H1 (cell line): ENCODE measurements at places on chromosomes 11 and 22.

DNA sequence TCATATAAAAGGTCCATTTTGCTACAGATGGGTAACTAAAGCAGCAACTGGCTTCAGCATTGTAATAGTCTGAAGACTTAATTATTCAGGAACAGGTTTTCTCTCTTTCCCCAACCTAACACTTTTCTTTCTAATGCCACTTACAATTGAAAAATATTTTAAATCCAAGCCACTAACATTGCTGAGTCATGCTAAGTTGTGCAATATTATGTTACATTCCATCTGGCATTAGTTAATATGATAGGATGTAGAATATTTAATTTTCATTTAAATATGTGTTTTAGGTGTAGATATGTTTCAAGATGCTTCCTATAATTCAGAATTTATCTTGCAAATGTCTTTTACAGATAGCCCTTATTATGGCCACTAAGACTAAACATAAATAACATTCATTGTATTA lies 98.6 kb downstream of the KIF18A start:
- no peak overlapping the region for H3K4me3 ChIP-seq
- H3K4me1 ChIP-seq = no peaks in the 10 kb centered on the region
- no peak overlapping the region for H3K27ac ChIP-seq

GRCh38 chr11:134060316-134060715 lies 8.6 kb upstream of the JAM3 start:
- DNase-seq = no peak
- H3K4me1 ChIP-seq = no peaks in the 10 kb centered on the region
- no peaks in the 10 kb centered on the region for H3K36me3 ChIP-seq

GRCh38 chr22:48899523-48900326 lies 927.9 kb downstream of the BRD1 start:
- no peaks in the 10 kb centered on the region; the same call in 1 of the 2 replicates for H3K27me3 ChIP-seq
- no peak for DNase-seq
- no peak overlapping the region for H3K27ac ChIP-seq
- H3K4me3 ChIP-seq = no peak overlapping the region

GRCh38 chr11:37203006-37203405 lies 605.0 kb upstream of the RAG2 start:
- DNase-seq = no peak
- H3K4me1 ChIP-seq = no peaks in the 10 kb centered on the region; the same call in 1 of the 2 replicates
- no peak overlapping the region for H3K27ac ChIP-seq

GRCh38 chr11:81669935-81670543 lies 1063.6 kb downstream of the FAM181B start:
- H3K36me3 ChIP-seq = no peaks in the 10 kb centered on the region
- no peak for DNase-seq
- H3K4me1 ChIP-seq = no peaks in the 10 kb centered on the region
- H3K4me3 ChIP-seq = no peak overlapping the region
- H3K27ac ChIP-seq = no peak overlapping the region
- no peaks in the 10 kb centered on the region for H3K27me3 ChIP-seq

DNA sequence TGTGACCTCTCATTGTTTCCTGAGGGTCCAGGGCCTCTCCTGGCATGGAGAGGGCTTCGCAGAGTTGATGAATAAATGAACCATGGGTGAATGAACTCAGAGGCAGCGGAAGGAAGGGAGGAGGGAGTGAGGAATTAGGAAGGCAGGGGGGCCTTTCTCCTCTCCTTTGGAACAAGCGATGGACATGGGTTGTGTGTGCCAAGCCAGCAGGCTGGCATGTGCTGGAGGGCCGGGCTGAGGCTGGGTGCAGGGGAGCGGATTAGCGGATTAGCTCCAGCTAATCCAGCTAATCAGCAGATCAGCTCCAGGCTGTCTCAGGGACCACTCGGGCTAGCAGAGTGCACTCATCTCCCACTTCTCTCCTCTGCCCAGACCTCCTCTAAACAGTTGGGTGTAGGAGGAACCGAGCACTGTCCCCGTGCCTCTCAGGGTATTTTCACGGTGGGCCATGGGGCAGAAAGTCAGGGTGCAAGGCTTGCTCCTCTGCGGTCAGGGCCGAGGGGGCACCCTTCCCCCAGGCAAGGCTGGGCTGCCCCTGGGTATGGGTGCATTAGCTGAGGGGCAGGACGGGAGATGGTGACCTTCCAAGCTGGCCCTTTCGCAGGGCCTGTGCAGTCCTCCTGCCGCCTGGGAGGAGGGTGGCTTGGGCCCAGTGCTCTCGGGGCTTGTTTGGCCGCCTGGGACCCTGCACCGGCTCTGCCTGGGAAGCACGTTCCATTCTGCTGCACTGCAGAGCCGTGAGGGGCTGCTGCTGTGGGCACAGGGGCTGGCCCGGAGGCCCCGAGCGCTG lies 120.3 kb upstream of the B3GAT1 start:
- H3K4me1 ChIP-seq = peaks cover 1% of the 10 kb centered on the region; the same call in 1 of the 2 replicates
- no peak overlapping the region for H3K4me3 ChIP-seq
- no peak overlapping the region for H3K27ac ChIP-seq
- peak; percentile 40 for DNase-seq
- no peaks in the 10 kb centered on the region for H3K36me3 ChIP-seq

DNA sequence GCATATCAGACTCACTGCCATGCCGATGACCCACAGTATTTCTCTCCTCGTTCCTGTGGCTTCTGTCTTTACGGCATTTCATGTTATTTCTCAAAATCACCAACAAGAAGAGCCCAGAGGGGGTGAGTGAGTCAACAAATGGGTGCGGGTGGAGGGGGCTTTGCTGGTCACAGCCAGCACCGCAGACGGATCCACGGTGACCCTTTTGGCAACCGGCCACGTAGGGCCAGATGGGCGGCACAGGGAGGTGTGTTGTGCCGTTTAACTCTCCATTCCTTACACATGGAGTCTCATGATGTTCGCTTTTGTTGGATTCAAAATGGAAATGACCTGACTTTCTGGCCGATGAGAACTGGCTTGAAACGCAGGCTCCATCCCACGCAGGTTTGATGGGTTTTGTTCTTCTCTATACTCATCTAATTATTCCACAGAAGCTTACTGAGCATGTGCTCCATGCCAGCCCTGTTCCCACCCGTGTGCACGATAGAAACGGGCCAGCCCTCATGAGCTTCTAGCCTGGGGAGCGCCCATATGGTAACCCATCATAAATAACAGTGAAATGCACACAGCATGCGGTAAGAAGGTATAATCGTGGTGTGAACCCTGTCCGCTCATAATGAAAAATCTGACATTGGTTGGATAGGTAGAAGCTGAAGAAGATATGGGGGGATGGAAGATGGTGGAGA lies 319.9 kb downstream of the BRD1 start:
- DNase-seq = no peak
- no peaks in the 10 kb centered on the region for H3K27me3 ChIP-seq
- no peak overlapping the region for H3K4me3 ChIP-seq
- no peak overlapping the region for H3K27ac ChIP-seq
- no peaks in the 10 kb centered on the region for H3K36me3 ChIP-seq
- H3K4me1 ChIP-seq = peaks cover 2% of the 10 kb centered on the region; the same call in 1 of the 2 replicates

DNA sequence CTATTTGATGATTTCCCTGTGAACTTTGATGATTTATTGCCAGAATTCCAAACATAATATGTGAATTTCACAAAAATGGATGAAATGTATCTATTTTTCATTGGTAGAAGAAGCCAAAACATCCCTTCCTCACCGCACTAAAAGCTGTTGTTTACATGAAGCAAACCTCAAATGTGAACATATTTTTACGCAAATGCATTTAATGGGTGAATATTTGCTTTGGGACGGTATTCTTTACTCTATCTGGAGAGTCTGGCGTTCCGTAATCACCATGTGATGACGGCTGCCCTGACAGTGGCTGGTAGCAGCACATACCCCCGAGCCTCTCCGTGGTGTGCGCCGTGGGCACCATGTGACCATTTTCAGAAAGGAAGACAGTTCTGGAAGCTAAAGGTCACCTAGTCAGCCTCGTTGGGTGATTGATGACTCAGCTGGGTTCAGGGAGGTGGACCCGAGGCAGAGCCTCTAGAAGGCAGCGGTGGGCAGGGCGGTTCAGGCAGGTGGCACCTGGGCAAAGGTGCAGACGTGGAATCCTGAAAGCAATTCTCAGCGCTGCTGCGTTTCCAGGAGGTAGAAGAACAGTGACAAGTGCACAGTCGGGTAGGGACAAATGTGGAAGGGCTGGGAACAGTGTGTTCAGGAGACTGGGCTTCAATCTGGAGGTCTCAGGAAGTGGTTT lies 45.3 kb downstream of the PPARA start:
- no peak overlapping the region for H3K4me3 ChIP-seq
- DNase-seq = no peak
- no peak overlapping the region for H3K27ac ChIP-seq
- H3K27me3 ChIP-seq = no peaks in the 10 kb centered on the region

DNA sequence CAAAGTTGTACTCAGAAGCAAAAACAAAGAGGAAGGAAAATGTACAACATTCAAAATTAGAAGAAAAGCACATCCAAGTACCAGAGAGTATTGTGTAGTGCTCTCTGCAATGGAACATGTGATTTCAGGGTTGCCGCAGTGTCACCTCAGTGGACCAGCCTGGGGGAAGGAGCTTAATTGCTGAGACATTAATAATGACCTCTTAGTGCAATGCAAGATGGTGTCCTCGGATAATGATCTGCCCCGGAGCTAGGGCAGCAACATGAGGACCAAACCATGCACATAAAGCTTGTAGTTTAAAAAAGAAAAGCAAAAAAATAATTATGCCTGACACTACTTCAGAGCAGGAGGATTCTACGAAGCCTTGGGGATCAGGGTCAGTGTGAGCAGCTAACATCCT lies 11.3 kb upstream of the JHY start:
- H3K4me1 ChIP-seq = no peaks in the 10 kb centered on the region
- H3K36me3 ChIP-seq = no peaks in the 10 kb centered on the region
- H3K27me3 ChIP-seq = no peaks in the 10 kb centered on the region
- H3K27ac ChIP-seq = no peak overlapping the region

DNA sequence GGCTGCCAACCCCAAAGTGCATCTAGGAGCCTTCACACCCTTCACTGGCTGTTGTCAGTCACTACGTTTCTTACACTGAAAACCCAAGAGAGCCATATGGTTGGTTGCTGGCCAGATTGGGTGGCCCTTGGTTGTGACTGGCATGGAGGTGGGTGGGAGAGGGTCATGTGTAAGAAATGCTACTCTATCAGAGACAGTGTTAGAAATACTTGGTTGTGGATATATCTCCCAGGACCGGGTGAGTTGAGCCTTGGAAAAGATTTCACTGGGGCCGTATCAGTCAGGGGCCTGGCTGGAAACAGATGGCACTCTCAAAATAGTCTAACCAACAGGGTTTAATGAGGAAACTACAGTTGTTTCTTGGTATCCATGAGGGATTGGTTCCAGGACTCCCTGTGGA lies 15.2 kb downstream of the ENDOD1 start:
- H3K27ac ChIP-seq = no peak overlapping the region
- peaks cover 4% of the 10 kb centered on the region for H3K4me1 ChIP-seq
- no peak overlapping the region for H3K4me3 ChIP-seq
- no peaks in the 10 kb centered on the region for H3K27me3 ChIP-seq
- no peaks in the 10 kb centered on the region for H3K36me3 ChIP-seq
- no peak for DNase-seq

DNA sequence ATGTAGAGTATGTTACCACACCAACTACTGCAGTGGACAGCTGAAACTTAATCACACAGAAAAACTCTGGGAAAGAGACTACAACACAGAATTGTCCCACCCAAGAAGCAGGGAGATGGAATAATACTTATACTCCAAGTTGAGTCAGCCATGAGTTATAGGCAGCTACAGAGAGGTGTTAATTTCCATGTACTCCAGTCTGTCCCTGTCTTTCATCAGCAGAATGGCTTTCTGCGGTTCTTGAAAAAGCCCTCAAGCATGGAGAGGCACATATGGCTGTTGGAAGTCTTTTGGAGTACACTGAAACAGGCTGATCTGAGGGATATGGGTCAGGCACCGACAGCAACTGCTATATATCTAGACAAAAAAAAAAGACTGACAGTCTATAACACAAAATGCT lies 219.5 kb downstream of the DLG2 start:
- H3K27me3 ChIP-seq = no peaks in the 10 kb centered on the region
- H3K36me3 ChIP-seq = no peaks in the 10 kb centered on the region
- no peaks in the 10 kb centered on the region for H3K4me1 ChIP-seq
- H3K27ac ChIP-seq = no peak overlapping the region
- no peak overlapping the region for H3K4me3 ChIP-seq

- H3K4me1 ChIP-seq = peaks cover 3% of the 10 kb centered on the region; the same call in 1 of the 2 replicates
- no peaks in the 10 kb centered on the region; the same call in 1 of the 2 replicates for H3K36me3 ChIP-seq
- H3K27me3 ChIP-seq = no peaks in the 10 kb centered on the region
- no peak overlapping the region for H3K27ac ChIP-seq
- H3K4me3 ChIP-seq = no peak overlapping the region
- DNase-seq = no peak
Measured at GRCh38 chr22:25672289-25673084, 69.5 kb upstream of the MYO18B start.

- no peak for DNase-seq
- no peak overlapping the region for H3K27ac ChIP-seq
- no peaks in the 10 kb centered on the region for H3K36me3 ChIP-seq
- no peak overlapping the region for H3K4me3 ChIP-seq
Measured at GRCh38 chr22:39259666-39260065, 14.9 kb upstream of the PDGFB start.

DNA sequence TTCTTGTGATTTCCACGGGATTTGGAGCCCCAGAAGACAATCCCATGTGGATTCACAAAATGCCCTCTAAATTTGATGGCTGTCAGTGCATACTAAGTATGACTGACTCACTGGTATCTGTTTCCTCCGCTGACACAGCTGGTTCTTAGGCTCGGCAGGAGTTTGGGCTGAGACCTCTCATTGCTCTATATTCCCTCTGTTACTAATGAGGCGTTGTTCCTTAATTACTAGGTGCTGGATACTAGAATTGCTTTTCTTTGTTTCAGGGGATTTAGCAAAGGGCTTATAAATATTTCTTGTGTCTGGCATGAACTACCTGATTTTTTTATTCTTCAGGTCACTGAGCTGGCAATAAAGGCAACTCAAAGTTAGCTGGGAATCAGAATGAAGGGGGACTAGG lies 53.2 kb upstream of the EHF start:
- no peak for DNase-seq
- no peaks in the 10 kb centered on the region for H3K36me3 ChIP-seq
- 0 out of 2 replicates have a peak, but pooled peaks cover 2% of the 10 kb centered on the region for H3K4me1 ChIP-seq
- H3K27me3 ChIP-seq = no peaks in the 10 kb centered on the region
- H3K27ac ChIP-seq = no peak overlapping the region

- H3K4me3 ChIP-seq = no peak overlapping the region
- DNase-seq = no peak
- H3K27me3 ChIP-seq = no peaks in the 10 kb centered on the region
- peaks cover 17% of the 10 kb centered on the region; the same call in 1 of the 2 replicates for H3K4me1 ChIP-seq
Measured at GRCh38 chr11:71208011-71208774, 44.2 kb downstream of the SHANK2 start.

- DNase-seq = no peak
- H3K4me3 ChIP-seq = no peak overlapping the region
- no peaks in the 10 kb centered on the region for H3K4me1 ChIP-seq
- H3K27me3 ChIP-seq = no peaks in the 10 kb centered on the region; the same call in 1 of the 2 replicates
- no peak overlapping the region for H3K27ac ChIP-seq
Measured at GRCh38 chr11:16421826-16422225, 65.5 kb upstream of the SOX6 start.
